Stimulated activated CD4-positive, alpha-beta T cell treated with anti-CD3 and anti-CD28 coated beads, TNF-alpha, amount 100 ng/mL, for 1 hour (primary cell): ENCODE measurements at places on chromosomes 12 and 14.
A peak's percentile ranks its signal among the peaks of the same experiment; 100 is the strongest.

DNA sequence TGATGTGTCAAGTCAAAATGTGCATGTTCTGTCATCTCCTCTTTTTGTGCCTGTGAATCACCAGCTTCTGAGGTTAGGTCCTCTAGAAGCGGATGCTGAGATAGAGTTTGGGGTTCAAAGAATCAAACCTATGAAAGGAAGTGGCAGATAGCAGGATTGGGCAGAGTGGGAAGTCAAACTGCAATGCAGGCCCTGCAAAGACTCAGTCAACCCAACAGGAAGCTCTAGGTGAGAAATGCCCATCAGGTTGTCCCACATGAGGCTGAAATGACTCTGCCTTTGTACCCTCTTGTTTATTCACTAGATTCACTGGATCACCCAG lies 4.5 kb upstream of the MIA2 start:
- DNase-seq, result peak; percentile 9

GRCh38 chr12:47303207-47303606 lies 223.4 kb upstream of the AMIGO2 start:
- no peak for DNase-seq

DNA sequence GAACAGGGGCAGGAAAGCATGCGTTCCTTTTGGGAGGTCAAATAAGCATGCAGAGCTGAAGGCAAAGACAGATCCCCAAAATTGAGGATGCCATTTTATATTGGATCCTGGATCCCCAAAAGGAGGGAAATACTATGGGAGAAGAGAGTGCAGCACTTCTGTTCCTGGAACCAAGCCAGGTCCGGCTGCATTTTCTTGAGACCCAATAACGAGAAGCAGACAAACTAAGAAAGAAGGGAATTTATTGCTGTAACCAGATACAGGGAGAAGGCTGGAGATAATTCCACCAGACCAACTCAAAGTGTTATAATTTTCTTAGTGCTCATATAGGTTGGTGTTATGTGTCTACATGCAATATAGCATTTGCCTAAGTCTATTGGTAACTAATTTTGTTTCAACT lies 60.8 kb downstream of the PDE6H start:
- no peak for DNase-seq

DNA sequence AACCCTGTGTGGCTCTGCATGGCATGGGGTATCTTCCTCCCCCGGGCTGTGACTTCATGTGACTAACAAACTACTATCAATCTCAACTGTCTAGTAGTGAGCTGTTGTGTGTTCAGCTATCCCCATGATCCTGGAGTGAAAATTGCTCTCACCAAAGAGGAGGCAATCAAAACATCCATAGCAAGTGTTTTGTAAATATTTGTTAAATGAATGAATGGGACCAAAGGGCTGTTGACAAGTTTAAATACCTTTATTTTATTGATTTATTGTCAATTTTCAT lies 138.1 kb upstream of the CPM start:
- no peak for DNase-seq

DNA sequence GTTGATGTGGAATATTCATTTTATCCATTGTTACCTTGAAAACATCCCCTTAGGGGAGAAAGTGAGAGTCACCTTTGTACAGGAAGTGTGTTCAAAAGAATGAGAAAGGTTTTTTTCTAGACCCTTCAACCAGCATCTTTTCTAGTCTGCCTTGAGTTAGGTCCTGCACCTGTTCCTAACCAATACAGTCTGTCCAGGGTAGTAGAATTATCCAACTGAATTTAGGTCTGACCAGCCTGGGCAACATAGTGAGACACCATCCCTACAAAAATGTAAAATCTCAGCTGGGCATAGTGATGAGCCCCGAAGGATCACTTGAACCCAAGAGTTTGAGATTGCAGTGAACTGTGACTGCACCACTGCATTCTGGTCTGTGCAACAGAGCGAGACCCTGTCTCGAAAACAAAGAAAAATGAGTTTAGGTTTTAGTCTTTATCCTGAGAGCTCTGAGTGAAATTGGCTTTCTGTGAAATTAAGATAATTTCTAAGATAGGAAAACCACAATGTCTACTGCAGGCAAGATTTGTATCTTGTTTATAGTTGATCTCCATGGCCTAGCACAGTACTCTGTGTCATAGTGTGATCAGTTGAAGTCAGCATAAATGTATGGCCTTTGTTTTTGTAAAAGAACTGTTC lies 25.2 kb downstream of the ARHGAP5 start:
- DNase-seq, result no peak

GRCh38 chr14:59362513-59362912 lies 102.7 kb downstream of the GPR135 start:
- DNase-seq, result no peak

- no peak for DNase-seq
Observed at GRCh38 chr14:24110060-24110459, 4.5 kb upstream of the DCAF11 start.

DNA sequence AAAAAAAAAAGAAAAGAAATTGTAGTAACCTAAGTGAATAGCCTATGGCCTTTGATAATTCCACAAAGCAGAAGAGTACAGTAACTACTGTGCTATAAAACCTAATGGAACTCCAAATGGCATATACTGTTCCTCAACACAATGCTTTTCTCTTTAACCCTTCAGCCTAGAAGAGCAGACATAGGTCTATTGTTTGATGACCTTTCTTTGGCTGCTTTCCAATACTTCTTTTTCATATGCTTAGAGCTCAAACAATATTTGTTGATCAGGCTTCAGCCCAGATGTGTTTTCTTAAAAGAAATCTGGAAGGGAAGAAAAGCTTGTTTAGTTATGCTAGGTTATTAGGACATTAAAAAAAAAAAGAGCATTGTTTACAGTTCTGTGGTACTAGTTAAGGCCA lies 116.4 kb downstream of the NTN4 start:
- no peak for DNase-seq

DNA sequence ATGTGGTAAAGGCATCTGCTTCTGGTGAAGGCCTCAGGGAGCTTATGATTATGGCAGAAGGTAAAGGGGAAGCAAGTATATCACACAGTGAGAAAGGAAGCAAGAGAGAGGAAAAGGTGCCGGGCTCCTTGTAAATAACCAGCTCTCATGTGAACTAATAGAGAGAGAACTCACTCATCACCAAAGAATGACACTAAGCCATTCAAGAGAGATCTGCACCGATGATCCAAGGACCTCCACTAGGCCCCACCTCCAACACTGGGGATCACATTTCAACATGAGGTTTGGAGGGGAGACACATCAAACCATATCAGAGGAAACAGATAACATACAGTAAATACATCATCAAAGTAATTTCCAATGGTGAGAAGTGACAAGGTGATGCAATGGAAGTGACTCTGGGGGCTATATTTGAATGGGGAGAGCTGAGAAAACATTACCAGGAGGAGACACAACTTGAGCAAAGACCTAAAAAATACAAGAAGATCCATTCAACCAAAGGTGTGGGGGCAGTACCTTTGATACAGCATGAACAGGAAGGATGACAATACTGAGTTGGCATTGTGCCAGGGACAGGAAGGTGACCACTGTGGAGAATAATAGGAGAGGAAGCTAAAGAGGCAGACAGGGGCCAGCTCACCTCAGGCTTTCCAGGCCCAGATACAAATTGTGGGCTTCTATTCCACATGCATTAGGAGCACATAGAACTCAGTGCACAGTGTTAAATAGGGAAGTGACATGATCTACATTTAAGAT lies 134.4 kb upstream of the GRIP1 start:
- no peak for DNase-seq

- no peak for DNase-seq
Observed at GRCh38 chr14:25303934-25304333, 254.0 kb upstream of the STXBP6 start.

- no peak for DNase-seq
Observed at GRCh38 chr12:59643550-59643949, 47.7 kb downstream of the SLC16A7 start.

DNA sequence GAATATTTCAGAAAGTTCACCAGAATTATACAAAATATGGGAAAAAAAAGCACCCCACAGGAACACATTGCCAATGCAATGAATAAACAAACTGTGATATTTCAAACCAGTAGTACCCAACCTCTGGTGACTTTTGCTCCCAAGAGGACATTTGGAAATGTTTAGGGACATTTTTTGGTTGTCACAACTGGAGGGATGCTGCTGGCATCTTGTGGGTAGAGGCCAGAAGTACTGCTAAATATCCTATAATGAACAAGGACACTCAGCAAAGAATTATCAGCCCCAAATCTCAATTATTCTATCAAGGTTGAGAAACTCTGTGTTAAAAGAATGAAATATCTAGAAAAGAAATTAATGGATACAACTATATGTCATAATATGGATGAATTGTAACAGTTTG lies 1334.4 kb upstream of the FLRT2 start:
- DNase-seq, result no peak

GRCh38 chr12:112370868-112371510 lies 11.2 kb downstream of the HECTD4 start:
- no peak for DNase-seq

GRCh38 chr12:33649992-33650391 lies 210.4 kb upstream of the SYT10 start:
- no peak for DNase-seq

DNA sequence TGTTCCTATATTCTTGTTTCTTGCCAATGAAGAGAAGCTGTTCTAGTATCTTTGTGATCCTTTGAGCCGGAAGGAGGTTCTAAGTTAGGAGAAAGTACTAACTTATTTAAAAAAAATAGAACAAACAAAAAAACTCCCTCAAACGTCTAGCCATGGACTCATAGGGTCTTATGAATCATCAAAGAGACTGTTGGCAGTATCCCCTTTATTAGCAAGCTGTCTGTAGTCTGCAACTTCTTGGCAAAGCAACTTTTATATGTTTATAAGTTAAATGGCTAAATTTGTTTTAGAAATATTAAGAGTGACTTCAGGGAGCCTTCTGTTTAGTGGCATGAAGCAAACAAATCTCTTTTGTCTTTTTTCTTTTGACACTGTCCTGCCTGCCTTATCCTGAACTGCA lies 291.9 kb downstream of the FUT8 start:
- no peak for DNase-seq

DNA sequence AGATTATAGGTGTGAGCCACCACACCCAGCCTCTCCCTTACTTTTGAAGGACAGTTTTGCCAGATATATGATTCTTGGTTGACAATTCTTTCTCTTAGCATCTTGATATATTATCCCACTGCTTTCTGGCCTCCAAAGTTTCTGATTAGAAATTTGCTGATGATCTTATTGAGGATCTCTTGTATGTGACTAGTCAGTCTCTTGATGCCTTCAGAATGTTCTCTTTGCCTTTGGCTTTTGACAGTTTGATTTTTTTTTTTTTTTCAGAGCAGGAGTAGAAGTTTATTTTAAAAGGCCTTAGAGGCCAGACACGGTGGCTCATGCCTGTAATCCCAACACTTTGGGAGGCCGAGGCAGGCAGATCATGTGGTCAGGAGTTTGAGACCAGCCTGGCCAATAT lies 32.6 kb downstream of the IFT81 start:
- no peak for DNase-seq

- DNase-seq, result no peak
Observed at GRCh38 chr12:123149088-123149487, 1.8 kb downstream of the PITPNM2 start.

- DNase-seq, result no peak
Observed at GRCh38 chr12:89893972-89894706, 185.5 kb upstream of the ATP2B1 start.

- DNase-seq, result no peak
Observed at GRCh38 chr12:48177982-48178381, 5.5 kb upstream of the CCDC184 start.

GRCh38 chr12:102642199-102642598 lies 161.8 kb upstream of the IGF1 start:
- DNase-seq, result no peak

DNA sequence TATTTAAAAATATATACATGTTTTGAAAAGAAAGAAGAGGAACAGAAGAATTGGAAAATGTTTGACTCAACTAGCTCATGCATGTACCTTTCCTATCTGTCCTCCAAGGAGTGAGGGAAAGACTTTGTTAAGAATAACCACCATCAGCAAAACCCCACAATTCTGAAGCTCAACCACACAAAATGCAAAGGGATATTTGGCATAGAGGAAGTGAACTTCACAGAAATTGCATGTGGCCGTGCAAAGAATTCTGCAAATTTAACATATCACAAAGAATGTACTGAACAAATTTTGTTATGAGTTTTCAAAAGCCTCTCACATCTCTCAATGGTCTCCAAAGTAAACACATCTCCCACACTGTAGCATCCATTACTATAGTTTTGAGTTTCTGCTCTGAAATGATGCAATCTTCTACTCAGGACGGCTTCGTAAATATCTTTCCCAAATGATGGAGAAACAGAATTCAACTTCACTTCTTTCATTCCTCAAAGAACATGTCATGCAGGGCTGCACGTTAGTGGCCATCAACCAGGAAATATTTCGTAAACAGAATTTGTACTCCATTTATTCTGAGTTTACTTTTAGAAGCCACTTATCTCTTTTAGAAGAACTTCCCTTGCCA lies 17.6 kb downstream of the DUSP6 start:
- DNase-seq, result no peak

DNA sequence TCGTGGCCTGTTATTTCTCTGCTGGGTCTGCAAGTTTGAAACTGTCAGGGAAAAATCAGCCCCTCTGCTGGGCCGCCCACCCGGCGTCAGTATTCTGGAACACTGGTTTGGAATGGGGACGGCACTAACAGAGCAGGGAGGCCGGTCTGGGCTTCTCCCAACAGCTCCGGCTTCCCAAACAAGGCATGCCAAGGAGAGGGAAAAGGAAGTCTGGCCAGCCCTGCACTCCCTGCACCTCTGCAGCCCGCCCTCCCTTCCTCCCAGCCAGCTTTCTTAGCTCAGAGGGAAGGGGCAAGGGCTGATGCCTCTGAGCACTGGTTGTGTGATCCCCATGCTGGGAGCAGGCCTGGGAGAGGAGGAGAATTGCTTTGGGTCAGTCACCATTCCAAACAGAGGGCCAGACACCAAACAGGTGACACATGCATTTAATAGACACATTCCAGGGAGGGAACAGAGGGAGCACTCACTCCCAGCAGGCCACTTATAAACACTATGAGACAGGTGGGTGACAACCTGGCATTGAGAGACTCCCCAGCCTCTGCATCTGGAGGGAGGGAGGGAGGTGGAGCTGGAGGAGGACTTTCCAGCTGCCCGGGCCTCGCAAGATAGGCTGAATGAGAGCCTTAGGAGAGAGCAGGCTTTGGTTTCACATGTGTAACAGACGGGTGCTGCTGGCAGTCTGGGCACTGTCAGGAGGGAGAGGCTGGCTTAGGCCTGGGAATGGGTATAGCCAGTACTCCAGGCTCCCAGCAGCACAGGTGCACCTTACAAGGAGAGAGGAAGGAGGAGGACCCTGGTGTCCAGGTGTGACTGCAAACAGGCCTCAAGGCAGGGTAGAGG lies 10.3 kb downstream of the KRT75 start:
- no peak for DNase-seq

DNA sequence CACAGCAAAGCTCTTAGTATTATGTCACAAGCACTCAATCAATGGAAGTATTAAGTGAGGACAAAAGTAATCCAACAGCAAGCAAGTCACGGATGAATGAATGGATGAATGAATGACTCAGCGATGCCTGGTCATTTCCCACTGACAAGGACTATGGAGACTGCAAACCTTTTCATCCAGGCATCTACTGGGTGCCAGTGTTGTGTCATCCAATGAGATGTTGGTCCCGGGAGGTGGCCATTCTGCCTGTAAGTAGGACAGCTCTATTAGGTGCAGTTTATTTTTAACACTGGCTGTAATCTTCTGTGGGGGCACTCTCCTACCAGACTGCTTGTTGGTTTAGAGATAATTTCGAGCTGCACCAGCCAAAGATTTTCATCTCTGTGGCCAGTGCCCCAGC lies 39.4 kb downstream of the STAB2 start:
- no peak for DNase-seq

- no peak for DNase-seq
Observed at GRCh38 chr14:63046339-63047268, 1.3 kb upstream of the KCNH5 start.

- DNase-seq, result no peak
Observed at GRCh38 chr12:123634142-123634561, 523 bp downstream of the GTF2H3 start.
